ENCODE measurements at places on chromosomes 13 and 19.

- no peak for DNase-seq
These were observed 6.2 kb upstream of the DZIP1 start for GRCh38 chr13:95650696-95651095.

DNA sequence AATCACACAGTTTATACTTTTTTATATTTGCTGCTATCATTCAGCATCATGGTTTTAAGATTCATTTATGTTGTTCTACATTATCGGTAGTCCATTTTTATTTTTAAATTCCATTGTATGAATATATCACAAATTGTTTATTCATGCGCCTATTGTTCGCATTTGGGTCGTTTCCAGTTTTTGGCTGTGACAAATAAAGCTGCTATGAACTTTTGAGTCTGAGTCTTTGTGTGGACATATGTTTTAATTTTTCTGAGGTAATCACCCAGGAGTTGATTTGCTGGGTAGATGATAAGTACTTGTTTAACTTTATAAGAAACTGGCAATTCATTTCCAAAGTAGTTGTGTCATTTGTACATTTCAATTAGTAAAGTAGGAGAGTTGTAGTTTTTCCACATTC is 74.2 kb upstream of the CSNK1A1L start:
- no peak for DNase-seq

GRCh38 chr19:47271949-47272348 is 2.7 kb upstream of the INAFM1 start:
- no peak for DNase-seq

DNA sequence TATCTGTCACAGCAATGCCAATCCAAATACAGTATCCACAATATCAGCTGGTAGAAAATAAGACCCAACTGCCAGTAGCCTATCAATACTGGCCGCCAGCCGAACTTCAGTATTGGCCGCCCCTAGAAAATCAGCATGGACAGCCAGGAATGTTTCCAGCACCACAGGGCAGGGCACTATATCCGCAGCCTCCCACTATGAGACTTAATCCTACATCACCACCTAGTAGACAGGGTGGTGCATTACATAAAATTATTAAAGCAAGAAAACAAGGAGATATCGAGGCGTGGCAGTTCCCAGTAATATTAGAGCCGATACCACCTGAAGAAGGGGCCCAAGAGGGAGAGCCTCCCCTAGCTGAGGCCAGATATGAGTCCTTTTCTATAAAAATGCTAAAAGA is 111.3 kb downstream of the ZNF486 start:
- no peak for DNase-seq

- DNase-seq = no peak
These were observed 607 bp upstream of the SYNE4 start for GRCh38 chr19:36009220-36009619.

GRCh38 chr13:108779308-108779707 is 149.9 kb downstream of the MYO16 start:
- DNase-seq = no peak

DNA sequence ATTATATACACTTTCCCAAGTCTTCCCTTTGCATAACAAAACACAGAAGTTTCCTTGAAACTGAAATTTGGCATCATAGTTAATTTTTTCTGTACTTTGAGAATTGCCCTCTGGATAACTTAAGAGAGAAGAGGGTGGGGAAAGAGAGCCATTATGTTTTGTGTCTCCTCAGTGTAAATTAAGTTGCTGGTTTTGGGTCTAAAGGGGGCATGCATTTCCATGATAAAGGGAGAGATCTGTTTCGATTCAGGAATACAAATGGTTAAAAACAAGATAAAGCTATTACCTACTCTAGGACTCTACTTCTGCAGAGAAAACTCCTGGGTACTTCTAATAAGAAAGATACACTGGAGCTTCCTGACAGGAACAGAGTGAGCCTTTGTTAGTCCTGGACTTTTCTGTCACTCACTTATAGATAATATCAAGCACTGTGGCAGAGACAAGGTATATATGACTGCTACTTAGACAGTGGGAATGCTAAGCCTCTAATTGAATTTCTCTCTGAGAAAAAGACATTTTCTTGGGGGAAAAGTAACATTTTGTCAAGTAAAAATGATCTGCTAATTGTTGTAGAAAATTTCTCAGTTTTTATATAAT is 142.8 kb upstream of the PCDH9 start:
- no peak for DNase-seq

GRCh38 chr19:37413313-37414084 is 42.6 kb downstream of the ZNF527 start:
- DNase-seq = peak; percentile 2

GRCh38 chr19:38616265-38616664 is 1.5 kb downstream of the MAP4K1 start:
- no peak for DNase-seq

GRCh38 chr13:38348861-38349389 is 726 bp upstream of the UFM1 start:
- peak; percentile 80 for DNase-seq

GRCh38 chr13:111115965-111116521 is 933 bp downstream of the ARHGEF7 start:
- DNase-seq = no peak

DNA sequence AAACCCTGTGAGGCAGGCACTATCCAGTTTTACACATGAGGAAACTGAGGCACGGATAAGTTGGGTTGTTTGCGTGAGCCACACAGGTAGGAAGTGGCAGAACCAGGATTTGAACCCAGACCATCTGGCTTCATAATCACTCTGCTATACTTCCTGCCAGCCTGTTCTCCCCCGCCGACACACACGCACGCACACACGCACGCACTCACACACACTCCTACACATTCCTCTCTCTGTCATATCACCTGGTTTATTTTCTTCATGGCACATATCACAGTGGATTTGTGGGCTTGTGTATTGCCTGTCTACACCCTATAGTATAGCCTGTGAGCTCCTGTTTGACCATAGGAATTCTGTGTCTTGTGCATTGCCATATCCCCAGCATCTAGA is 140.0 kb downstream of the SIPA1L3 start:
- DNase-seq = no peak

GRCh38 chr13:56563663-56564062 is 577.1 kb upstream of the PRR20A start:
- no peak for DNase-seq

- no peak for DNase-seq
These were observed 21.5 kb downstream of the ZNF574 start for GRCh38 chr19:42097461-42097860.

DNA sequence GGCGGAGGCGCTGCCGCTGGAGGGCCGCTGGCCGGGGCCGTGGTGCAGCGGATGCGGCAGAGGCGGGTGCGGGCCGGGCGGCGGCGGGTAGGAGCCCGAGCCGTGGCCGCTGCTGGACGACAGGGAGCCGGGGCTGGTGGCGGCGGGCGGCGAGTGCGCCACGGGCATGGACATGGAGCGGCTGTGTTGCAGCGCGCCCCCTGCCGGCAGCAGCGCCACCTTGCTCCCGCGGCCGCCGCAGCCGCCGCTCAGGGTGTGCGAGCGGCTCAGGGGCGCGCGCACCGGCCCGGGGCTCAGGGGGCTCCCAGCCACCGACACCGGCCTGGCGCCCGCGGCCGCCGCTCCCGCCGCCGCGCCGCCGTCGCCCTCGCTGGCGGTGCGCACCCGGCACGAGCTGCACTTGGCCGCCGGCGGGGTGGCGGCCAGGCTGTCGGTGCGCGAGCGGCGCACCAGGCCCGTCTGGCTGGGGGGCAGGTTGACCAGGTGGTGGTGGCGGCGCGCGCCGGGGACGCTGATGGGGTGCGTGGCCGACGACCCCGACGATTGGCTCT is 1.7 kb downstream of the IRS2 start:
- DNase-seq = peak; percentile 65

DNA sequence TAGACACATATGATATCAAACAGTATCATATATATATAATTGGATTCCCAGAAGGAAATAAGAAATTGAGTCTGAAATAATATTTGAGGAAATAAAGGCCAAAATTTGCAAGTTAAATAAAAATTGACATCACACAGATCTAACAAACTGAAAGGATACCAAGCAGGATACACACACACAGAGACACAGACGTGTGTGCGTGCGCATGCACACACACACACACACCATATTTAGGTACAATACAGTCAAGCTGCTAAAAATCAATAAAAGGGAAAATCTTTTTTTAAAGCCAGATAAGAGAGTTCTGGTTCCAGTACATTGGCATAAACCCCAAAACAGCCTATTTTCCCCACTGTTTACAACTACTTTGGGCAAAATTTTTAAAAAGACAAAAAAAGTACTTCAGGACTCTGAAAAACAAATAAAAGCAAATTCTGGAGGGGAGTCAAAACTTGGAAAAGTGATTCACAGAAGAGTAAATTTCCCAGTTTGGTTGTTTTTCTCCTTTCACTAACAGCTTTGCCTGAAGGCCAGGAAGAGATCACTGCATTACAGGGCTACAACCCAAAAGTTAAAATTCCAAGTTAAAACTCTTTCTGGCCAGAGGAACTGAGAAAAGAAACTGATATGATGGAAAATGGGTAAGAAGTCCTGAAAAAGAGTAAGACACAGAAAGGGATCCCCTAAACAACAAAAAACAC is 16.2 kb downstream of the MYCBP2 start:
- DNase-seq = no peak

DNA sequence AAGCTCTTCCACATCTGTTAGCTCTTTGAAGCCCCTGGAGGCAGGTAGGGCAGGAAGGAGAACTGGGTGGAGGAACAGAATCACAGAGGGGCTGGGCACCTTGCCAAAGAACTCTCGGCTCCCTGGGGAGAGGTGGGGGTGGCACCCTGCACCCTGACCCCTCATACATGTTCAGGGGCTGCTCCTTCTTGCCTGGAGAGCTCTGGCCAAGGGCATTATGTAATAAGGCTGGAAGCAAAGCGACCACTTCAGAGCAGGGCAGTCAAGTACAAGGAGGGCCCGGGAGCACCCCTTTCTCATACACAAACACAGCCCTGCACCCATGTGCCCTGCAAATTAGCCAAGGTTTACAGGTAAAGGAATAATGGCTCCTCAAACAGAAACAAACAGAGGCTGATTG is 351.9 kb upstream of the TSHZ3 start:
- DNase-seq = no peak

GRCh38 chr13:24925318-24926231 is 161.6 kb downstream of the RNF17 start:
- DNase-seq = no peak

DNA sequence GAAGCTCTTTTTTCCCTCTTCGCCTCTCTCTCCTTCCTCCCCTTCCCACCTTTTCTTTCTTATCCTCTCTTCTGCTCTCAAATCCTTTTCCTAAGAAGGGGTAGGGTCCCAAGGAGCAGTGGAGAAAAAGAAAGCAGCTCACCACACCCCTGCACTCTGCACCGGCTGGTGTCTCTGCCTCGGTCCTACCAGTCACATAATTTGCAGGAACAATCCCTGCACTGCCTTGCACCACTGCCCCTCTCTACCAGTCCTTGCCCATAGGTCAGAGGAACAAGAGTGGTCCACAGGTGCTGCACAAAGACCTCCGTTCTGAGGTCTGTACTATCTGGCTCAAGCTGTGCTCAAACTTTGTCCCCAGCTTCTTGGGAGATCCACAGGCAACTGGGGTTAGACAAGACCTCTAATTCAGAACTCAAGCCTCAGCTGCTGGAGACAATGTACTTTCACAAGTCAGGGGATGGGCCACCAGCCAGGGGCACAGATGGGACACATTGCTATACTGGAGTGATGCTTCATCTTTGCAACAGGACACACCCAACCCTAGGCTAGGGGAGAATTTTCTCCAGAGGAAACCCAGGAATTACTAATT is 125.4 kb upstream of the ZNF507 start:
- DNase-seq = no peak

DNA sequence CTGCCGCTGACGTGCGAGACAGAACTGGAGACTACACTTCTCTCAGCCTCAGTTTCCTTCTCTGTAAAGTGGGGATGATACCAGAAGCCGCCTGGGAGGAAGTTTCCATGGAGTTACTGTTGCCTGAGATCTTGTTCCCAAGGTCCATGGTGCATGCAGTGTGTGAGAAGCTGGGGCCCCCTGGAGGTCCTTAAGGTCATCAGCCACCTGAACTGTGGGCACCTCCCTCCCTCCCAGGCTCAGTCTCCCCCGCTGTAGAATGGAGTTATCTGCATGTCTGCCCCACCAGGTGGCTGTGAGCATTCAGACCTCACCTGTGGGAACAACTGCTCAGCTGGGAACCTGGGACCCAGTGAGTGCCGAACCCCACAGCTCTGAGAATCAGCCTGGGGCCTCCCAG is 2.7 kb downstream of the CRX start:
- no peak for DNase-seq

DNA sequence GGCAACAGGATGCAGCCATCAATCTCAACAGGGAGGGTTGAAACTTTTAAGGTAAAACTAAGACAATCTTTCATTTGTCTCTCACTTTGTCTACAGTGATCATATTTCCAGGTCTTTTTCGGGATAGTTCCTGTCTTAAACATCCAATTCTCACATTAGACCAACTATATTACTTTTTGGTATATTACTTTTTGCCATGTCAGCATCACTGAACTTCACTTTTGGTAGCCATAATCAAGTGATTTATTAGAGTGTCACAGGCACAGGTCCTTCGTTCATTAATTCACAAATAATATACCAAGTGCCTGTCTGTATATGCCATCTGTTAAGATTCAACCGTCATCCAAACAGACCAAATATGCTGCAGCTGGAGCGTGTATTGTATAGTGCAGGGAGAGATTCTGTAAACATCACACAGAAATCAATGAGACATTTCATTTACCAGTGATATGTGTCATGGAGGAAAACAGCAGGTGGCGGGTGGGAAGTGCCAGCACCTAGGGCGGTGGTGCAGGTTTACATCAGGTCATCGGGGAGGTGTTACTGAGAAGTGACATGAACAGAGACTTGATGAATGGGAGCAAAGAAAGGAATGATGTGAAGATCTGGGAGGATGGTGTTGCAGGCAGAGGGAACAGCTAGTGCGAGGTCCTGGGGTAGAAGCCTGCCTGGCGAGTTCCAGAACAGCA is 24.9 kb downstream of the ARHGEF7 start:
- DNase-seq = no peak

DNA sequence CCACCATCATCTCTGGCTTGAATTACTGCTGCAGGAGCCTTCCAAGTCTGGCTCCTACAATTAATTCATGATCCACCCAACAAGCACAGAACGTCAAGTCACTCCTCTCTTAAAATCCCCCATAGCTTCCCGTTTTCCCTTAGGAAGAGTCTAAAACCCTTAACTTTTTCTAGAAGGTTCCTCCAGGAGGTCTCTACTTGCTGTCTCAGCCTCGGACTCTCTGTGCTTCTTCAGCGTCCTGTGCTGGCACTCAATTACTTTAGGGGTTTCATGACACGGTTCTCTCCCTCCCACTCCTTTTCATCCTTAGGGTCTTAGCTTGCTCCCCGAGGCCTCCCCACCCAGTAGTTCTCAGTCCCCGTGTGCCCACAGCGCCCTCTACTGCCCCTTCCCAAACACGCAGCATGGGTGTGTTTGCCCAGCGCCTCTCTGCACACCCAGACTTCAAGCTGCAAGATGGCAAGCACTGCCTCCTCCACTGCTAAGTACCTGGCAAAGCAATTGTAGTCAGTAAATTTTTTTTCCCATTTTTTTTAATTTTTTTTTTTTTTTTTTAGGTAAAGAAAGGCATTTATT is 25.8 kb upstream of the MAP3K10 start:
- DNase-seq = no peak

- no peak for DNase-seq
These were observed 108.9 kb downstream of the RBM26 start for GRCh38 chr13:79297128-79297527.

Measured in mammary epithelial cell (primary cell).